H9 (cell line): ENCODE measurements at places on chromosomes 7 and 10. TPM values are rescaled to one million over a fixed set of nuclear protein-coding genes. Genes with fewer than 3 reads are reported as not detected.

DNA sequence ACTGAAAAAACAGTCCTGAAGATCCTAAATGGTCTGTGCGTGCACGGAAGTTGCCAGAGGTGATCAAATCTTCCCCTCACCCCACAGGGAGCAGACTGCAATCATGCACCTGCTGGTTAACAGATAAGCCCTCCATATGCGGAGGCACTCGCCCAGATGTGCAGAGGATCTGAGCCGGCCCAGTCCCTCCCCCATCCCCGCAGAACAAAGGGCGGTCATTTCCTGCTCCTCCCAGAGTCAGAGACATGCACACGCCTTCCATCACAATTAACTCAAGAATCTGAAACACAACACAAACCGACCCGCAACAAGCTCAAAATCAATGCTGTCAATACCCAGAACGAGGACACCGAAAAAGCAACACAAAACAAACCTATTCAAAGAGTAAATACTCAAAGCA is 24.2 kb downstream of the CRTAC1 start:
- DNase-seq, result peak; percentile 81
- H3K36me3 ChIP-seq, result no peaks in the 10 kb centered on the region
- H3K27me3 ChIP-seq, result no peaks in the 10 kb centered on the region; the same call in 1 of the 2 replicates

- H3K4me1 ChIP-seq, result peaks cover 10% of the 10 kb centered on the region; the same call in 1 of the 2 replicates
- no peak overlapping the region for H3K4me3 ChIP-seq
- no peak overlapping the region for H3K27ac ChIP-seq
- no peak for DNase-seq
- H3K36me3 ChIP-seq, result peaks cover 14% of the 10 kb centered on the region
These were observed 26.0 kb downstream of the RNF32 start for GRCh38 chr7:156666368-156667109.

DNA sequence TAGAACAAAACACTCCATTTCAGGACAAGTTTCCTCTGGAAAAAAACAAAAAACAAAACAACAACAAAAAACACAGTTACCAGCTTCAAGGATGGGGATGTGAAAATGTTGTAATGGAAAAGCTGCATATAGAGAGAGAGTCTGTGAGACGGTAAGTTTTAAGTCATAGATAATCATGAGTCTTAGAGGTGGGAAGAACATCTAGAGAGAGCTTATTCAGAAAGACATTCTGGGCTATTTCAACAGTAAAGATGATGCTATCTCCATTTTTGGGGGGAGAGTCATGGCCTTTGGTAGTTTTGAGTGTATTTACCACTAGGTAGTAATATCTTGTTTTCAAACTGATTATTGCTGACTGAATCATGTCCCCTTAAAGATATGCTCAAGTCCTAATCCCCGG is 23.3 kb upstream of the INPP5F start:
- H3K4me3 ChIP-seq, result no peak overlapping the region
- peaks cover 16% of the 10 kb centered on the region for H3K36me3 ChIP-seq
- DNase-seq, result no peak
- no peak overlapping the region for H3K27ac ChIP-seq
- no peaks in the 10 kb centered on the region for H3K27me3 ChIP-seq

- H3K4me3 ChIP-seq, result no peak overlapping the region
- no peaks in the 10 kb centered on the region for H3K4me1 ChIP-seq
- H3K27ac ChIP-seq, result no peak overlapping the region
- no peaks in the 10 kb centered on the region for H3K27me3 ChIP-seq
- no peaks in the 10 kb centered on the region for H3K36me3 ChIP-seq
These were observed 572.1 kb downstream of the SORCS1 start for GRCh38 chr10:106592396-106592795.

GRCh38 chr7:91295576-91295975 is 31.3 kb downstream of the FZD1 start:
- H3K4me3 ChIP-seq, result no peak overlapping the region
- no peaks in the 10 kb centered on the region for H3K36me3 ChIP-seq
- DNase-seq, result no peak
- no peaks in the 10 kb centered on the region for H3K27me3 ChIP-seq

DNA sequence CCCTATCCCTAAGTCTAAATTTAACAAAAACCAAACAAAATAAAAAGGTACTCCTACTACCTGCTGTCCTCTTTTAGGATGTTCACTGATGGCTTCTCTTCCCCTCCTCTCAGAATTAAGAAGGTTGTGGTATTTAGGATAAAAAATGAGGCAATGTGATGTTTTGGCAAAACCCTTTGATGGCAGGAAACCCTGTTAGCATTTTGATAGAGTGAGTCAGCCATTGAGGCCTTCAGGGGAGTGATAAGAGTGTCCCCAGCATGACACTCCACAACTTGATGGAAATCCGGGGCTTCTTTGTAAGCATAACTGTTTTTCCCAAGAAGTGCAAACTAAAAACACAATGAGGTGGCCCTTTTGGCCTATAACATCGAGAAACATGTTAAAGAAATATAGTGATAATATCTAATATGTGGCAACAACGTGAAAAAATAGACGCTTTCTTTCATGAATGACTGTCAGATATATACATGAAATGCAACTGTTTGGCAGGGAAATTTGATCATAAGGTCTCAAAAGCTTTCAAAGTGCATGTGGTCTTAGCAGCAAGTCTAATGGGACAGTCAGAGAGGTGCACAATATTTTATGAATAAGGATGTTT is 55.0 kb downstream of the PRTFDC1 start:
- H3K4me1 ChIP-seq, result no peaks in the 10 kb centered on the region
- H3K36me3 ChIP-seq, result no peaks in the 10 kb centered on the region
- H3K27me3 ChIP-seq, result no peaks in the 10 kb centered on the region

DNA sequence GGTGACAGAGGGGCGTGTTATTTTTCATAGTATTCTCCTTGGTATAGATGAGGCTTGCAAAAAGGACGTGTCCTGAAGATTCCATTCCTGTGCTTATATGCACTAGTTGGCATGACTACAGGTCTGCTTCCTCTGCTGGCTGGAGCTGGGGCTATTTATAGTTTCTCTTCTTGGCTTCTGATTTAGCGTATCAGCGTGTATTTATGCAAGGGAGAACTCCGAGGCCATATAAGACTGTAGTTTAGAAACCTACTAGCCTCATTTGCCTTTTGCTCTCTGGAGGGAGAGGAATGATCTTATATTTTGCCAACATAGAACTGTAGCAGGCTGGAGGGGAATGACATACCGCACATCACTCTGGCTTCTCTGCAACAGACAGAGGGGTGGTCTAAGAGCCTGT is 39.7 kb downstream of the CACNB2 start:
- no peaks in the 10 kb centered on the region; the same call in 1 of the 2 replicates for H3K36me3 ChIP-seq
- H3K4me3 ChIP-seq, result no peak overlapping the region
- no peak overlapping the region for H3K27ac ChIP-seq
- no peaks in the 10 kb centered on the region for H3K4me1 ChIP-seq

GRCh38 chr10:76548716-76549115 is 1088.9 kb downstream of the KCNMA1 start:
- no peaks in the 10 kb centered on the region for H3K4me1 ChIP-seq
- no peak overlapping the region for H3K27ac ChIP-seq
- DNase-seq, result no peak

GRCh38 chr10:117175901-117176534 is 21.3 kb upstream of the KCNK18 start:
- H3K27me3 ChIP-seq, result peaks cover 31% of the 10 kb centered on the region

DNA sequence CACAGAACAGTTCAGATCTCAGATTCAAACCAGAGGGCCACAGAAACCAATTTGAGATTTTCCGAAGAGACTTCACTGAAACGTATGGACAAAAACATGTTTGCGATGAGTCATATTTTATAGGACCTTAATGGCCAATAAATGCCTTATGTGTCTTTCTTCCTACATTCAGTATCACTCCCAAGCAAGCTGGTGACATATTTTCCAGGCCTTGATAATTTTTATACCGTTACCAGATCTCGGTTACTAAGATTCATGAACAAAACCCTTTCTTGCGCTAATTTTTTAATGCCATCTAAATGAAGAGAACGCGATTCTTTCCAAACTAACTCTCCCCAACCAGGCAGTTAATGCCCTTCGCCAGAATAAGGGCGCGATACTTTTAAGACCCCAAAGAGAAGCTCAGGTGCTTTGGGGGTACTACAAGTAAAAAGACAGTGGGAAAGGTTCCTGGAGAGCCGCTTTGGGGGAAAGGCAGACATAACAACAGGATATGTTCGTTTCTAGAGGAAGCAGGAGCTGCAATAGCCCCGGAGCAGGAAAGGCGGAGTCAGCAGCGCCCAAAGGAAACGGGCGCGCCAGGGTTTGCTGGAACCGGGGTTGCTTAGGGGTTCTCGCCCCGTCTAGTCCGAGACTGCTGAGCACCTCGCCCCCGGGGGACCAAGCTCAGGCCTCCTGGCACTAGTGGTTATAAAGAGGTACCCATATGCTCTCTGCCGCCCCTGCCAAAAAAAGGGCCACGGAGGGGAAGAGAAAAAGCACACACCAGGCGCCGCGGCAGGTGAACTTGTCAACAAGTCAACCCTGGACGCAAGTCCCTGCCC is 884 bp downstream of the ICA1 start:
- no peaks in the 10 kb centered on the region for H3K27me3 ChIP-seq
- H3K36me3 ChIP-seq, result no peaks in the 10 kb centered on the region; the same call in 1 of the 2 replicates
- H3K4me3 ChIP-seq, result peak overlapping the region; percentile 75
- peaks cover 7% of the 10 kb centered on the region; the same call in 1 of the 2 replicates for H3K4me1 ChIP-seq
- no peak for DNase-seq
- no peak overlapping the region for H3K27ac ChIP-seq

- H3K4me1 ChIP-seq, result no peaks in the 10 kb centered on the region
- no peak overlapping the region for H3K4me3 ChIP-seq
- H3K36me3 ChIP-seq, result peaks cover 7% of the 10 kb centered on the region; the same call in 2 of the 3 replicates
- H3K27me3 ChIP-seq, result no peaks in the 10 kb centered on the region
These were observed 173.2 kb downstream of the BUB3 start for GRCh38 chr10:123327450-123327849.

- H3K4me3 ChIP-seq, result no peak overlapping the region
- H3K36me3 ChIP-seq, result peaks cover 41% of the 10 kb centered on the region
- no peaks in the 10 kb centered on the region for H3K4me1 ChIP-seq
- no peak overlapping the region for H3K27ac ChIP-seq
- DNase-seq, result no peak
These were observed 85.9 kb downstream of the WIPF3 start for GRCh38 chr7:29892231-29892630.

GRCh38 chr10:30349967-30350735 is 1.1 kb upstream of the MTPAP start:
- H3K27ac ChIP-seq, result no peak overlapping the region
- no peak for DNase-seq
- H3K27me3 ChIP-seq, result no peaks in the 10 kb centered on the region

DNA sequence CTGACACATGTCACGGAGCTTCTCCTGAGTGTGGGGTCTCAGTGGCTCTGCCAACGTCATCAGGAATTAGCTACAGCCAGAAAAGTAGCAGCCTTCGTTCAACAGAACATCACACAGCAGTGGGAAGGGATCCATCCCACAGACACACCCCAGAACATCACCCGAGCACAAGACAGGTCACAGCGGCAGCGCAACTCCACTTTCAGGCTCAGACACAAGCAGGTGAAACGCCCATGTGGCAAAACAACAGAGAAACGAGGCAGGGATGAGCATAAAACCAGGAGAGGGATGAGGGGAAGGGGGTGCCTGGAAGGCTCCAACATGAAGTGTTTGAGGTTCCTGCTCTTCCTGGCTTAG is 44.8 kb downstream of the CAMK2B start:
- DNase-seq, result peak; percentile 17
- no peaks in the 10 kb centered on the region for H3K27me3 ChIP-seq
- H3K36me3 ChIP-seq, result no peaks in the 10 kb centered on the region
- H3K4me3 ChIP-seq, result no peak overlapping the region

GRCh38 chr10:68897336-68897741 is 3.8 kb upstream of the DDX50 start:
- DNase-seq, result peak; percentile 64
- no peaks in the 10 kb centered on the region for H3K27me3 ChIP-seq
- peaks cover under 1% of the 10 kb centered on the region for H3K36me3 ChIP-seq
- no peak overlapping the region for H3K4me3 ChIP-seq
- no peak overlapping the region for H3K27ac ChIP-seq

DNA sequence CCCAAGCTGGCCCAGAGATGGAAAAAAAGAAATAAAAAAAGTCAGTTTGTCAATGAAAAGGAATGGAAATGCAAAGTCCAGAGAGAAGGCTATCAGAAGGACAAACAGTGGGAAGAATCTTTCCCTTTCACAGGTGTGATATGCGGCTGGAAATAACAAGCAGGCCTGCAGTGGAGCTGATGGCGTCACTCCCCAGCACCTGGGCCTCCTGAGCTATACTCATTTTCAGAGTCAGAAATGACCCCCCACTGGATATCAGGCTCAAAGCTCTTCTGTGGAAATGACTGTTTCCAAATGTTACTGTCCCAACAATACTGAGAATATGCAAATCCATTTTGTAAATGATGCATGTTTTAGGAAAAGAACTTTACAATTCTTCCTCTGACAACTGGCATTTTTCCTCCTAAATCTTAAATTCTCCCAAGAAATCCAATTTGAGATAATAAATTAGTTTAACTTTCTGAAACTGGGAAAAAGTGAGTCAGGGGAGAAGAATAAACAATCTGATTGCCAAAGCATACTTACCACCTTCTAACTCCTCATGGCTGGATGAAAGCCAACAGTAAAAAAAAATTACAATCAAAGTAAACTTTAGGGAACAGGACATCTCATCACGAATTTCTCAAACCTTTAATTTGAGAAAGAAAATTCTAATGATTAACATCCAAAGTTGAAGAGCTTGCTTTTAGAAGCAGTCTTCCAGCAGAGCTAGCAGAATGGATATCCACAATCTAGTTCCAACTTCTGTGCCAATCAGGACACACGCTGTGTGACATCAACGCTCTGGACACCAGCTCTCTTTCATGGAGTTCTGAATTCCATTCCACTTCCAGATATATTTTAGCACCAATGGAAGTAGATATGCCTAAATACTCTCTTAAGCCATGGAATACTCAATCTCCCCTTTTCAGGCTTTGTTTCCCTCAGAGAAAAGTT is 5.3 kb upstream of the CUZD1 start:
- no peak for DNase-seq
- peaks cover 5% of the 10 kb centered on the region for H3K36me3 ChIP-seq
- H3K4me1 ChIP-seq, result no peaks in the 10 kb centered on the region; the same call in 1 of the 2 replicates
- no peak overlapping the region for H3K4me3 ChIP-seq
- no peaks in the 10 kb centered on the region for H3K27me3 ChIP-seq
- H3K27ac ChIP-seq, result no peak overlapping the region

DNA sequence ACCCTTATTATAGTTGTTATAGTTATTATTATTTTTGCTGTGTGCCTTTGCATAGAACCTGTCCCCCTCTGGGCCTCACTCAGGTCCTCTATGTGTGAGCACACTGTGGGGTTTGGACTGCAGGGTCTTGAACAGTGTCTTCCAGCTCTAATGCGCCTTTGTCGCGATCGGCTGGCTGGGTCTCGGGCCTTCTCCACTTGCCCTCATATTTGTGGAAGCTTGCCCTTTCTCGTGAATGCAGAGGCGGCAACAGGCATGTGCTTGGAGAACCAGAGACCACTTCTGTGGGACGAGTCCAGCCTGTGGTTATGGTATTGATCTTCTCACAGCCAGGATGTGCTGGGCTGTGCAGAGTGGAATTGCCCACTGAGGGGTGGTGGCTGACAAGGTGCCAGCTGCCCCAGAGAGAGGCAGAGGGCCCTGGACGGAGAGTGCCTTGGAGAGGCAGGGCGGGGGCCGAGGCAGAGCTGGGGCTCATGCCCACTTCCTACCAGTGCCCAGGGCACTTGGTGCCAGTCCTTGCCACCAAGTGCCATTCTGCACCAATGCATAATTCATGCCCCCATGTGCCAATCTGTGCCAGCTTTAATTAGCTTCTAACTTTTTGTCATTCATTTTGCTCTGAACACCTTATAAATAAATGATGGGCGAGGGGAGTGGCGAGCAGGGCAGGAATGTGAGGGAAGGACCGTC is 6.8 kb upstream of the CDH23 start:
- no peaks in the 10 kb centered on the region for H3K27me3 ChIP-seq
- no peak overlapping the region for H3K4me3 ChIP-seq
- H3K27ac ChIP-seq, result no peak overlapping the region
- H3K4me1 ChIP-seq, result no peaks in the 10 kb centered on the region
- no peak for DNase-seq

The ZNF277 gene
- total RNA-seq, result 13.1 and 15.7 TPM in 2 replicates

The CFAP70 gene
- total RNA-seq, result 0.24 and 0.26 TPM in 2 replicates

The NFE2L3 gene
- 46.1 and 46.9 TPM in 2 replicates for total RNA-seq
